ENCODE measurements at places on chromosomes 3 and 15.

- DNase-seq: no peak
Observed at GRCh38 chr15:100048736-100049135, 293.0 kb downstream of the ADAMTS17 start.

DNA sequence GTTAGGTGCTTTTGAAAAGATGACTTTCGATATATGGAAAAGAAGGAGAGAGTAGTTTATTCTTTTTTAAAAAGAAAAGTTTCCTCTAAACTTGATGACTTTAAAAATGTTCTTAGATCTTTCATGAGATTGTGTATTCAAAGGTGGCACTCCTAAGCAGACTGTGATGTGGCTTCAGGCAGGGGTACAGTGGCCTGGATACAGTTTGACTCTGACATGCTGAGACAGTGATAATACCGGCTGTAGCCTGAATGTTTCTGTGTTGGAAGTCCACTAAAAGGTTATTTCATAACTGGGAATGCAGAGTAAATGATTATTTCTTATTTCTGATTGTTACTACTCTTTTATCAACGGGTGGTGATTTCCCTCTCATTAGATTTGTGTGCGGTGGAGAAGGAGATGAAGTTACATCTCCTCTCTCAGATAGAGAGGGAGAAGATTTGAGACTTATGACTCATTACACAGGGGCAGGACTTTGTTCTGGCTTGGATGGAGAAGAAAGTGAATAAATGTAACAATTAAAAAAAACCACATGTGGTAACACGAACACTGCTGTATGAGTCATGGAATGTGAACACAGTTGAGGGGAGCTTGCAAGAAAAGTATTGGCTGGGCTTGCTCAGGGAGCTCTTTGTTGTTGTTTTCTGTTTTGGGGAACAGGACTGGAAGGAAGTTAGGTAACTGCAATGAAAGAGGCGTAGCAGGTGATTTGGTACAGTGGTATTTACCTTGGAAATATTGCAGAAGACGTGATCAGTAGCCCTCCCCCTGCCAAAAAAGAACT, 21.6 kb downstream of the SPTSSB start:
- DNase-seq: peak; percentile 69

DNA sequence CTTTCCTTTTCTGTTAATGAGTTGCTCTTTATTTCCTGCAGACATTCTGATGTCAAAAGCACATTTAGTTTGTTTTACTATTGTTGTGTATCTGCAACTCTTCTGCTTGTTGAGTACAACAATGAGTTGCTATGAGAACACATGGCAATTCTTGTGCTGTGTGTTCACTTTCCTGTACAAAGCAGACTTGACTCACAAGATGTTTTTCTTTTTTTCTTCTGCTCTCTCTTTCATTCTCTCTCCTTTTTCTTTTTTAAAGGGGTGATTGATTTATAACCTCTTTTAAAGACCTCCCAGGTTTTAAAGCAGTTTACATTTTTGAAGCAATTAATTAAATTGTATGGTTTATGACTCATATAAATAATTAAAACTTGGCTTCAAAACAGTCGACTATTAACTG, 31.6 kb upstream of the ABHD10 start:
- DNase-seq: peak; percentile 25

GRCh38 chr3:125107861-125108567, 52.2 kb upstream of the HEG1 start:
- DNase-seq: peak; percentile 88

DNA sequence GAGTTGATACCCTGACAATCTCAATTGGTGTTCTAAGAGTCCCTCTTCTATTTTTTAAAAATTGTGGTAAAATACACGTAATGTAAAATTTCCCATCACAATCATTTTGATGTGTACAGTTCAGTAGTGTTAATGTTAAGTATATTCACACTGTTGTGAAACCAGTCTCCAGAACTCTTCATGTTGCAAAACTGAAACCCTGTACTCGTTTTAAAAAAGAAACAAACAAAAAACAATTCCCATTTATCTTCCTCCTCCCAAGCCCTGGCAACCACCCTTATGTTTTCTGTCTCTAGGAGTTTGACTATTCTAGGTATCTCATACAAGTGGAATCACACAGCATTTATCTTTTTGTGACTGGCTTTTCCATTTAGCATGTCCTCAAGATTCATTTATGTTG, 28.7 kb upstream of the ALPK3 start:
- no peak for DNase-seq

- DNase-seq: no peak
Observed at GRCh38 chr3:71398157-71398836, 185.2 kb downstream of the FOXP1 start.

DNA sequence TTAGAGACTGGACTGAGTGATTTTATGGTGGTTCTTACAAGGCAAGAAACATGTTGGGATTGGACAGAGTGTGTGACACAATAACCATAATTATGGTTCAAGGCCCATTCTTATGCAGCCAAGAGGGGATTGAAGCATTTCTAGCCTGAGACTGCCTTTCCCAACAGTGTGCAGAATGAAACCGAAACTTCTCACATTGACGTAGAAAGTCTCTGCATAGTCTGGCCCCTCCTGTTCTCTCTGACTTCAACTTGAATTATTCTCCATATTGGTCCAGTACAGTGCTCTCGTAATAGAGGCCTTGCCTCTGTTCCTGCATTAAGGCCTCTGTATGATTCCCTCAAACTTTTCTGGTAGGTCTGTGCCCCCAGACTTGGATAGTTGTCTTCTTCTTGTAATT, 138.3 kb downstream of the DIPK2A start:
- no peak for DNase-seq

DNA sequence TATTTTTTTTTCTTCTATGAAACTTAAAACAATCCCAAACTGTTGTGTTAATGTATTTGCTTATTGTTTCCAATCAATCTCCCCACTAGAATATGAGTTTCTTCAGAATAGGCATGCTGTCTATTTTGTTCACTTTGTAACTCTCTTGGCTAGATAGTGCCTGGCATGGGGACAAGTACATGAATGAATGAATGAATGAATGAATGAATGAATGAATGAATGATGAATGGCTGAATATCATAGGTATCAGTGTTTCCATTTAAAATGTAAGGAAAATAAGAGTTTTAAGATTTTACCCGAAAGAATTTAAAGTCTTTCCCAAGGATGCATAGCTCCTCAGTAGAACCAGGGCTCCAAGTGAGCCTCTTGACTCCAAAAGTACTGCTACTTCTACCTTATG, 294.9 kb upstream of the GADL1 start:
- DNase-seq: no peak

- DNase-seq: no peak
Observed at GRCh38 chr3:97940034-97940433, 32.2 kb downstream of the RIOX2 start.

- no peak for DNase-seq
Observed at GRCh38 chr3:125662675-125663074, 67.4 kb upstream of the OSBPL11 start.

DNA sequence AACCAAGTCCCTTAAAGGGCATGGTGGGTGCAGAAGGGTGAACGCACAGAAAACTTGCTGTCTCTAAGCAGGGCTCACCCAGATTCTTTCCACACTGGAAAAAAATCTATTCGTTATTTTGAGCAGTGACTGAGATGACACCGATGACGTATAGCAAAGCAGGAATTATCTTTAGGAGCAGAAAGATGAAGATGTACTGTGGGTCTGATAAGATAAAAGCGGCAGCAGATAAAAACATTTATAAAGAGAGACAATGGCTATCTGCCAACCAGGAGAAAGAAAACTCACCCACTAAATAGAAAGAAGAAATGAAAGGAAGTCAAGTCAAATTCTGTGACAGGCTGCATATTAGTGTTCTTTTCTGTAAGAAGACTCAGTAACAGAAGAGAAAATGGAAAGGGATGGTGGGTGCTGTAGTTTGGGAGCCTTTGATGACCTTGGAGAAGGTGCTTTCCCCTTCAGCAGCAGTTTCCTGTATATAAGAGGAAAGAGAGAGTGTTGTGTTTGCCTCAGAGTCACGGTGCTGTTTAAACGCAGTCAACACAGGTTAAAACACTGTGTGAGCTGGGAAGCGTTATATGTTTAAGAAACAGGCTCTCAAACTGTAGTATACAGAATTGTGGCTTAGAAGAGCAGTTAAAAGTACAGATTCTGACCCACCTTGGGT, 111.6 kb downstream of the AQP9 start:
- no peak for DNase-seq

DNA sequence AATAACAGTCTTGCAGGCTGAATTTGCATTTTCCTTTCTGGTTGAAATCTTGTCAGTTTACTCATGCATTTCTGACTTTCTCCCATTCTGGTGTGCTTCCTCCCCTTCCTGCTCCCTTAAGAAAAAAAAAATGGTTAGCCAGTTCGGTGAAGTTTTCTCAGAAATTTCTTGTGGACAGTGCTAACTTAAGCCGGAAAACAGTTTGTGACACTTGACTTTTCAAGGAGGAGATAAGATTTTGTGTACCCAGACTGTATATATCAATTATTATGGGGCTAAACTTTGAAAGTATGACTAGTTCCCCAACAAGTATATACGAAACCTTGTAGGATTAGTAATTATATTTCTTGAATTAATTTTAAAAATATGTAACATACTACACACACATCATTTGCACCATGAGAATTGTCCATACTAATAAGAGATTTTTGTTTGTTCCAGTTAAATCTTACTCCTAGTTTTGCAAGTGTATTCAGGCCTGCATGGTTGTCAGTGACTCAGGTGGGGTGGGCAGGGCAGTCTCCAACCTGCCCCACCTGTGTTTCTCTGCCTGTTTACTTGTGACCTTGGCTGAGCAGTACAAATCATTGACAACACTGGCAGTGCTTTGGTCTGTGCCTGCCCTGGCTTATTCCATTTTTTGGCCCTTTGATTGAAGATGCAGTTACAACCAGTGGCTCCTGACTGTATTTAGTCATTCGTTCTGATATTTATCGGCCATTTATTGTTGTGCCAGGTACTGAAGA, 19.1 kb downstream of the UBE2E1 start:
- DNase-seq: no peak
